ENCODE measurements at places on chromosomes 6 and 20.

DNA sequence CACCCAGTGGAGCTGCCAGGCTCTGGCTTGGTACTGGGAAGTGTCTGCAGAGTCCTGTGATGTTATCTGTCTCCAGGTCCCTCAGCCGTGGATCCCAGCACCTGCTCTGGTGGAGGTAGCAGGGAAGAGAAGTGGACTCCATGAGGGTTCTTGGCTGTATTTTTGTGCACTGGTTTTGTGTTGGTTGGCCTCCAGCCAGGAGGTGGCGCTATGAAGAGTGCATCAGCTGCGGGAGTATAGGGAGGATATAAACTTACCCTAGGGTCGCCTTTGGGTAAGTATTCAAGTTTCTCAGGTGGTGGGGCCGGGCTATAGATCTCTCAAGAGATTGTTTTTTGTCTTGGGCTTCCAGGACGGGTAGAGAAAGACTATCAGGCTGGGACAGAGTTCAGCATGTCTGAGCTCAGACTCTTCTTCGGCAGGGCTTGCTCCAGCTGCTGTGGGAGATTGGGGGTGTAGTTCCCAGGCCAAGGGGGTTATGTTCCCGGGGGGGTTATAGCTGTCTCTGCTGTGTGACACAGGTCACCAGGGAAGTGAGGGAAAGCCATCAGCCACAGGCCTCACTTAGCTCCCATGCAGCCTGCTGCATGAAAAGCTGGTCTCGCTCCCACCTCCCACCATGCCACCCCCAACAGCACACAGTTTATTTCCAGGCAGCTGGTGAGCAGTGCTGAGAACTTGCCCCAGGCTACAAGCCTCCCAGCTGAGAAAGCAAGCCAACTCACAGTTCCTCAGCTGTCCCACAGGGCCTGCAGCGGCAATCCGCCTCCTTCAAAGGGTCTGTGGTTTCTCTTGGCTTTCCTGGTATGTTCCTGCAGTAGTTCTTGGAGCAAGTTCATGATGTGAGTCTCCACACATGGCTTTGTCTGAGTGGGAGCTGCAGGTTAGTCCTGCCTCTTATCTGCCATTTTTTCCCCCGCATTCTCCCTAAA lies 115.7 kb downstream of the AIG1 start:
- DNase-seq, result no peak

- DNase-seq, result no peak
Measured at GRCh38 chr6:116221911-116222310, 32.0 kb downstream of the TSPYL4 start.

DNA sequence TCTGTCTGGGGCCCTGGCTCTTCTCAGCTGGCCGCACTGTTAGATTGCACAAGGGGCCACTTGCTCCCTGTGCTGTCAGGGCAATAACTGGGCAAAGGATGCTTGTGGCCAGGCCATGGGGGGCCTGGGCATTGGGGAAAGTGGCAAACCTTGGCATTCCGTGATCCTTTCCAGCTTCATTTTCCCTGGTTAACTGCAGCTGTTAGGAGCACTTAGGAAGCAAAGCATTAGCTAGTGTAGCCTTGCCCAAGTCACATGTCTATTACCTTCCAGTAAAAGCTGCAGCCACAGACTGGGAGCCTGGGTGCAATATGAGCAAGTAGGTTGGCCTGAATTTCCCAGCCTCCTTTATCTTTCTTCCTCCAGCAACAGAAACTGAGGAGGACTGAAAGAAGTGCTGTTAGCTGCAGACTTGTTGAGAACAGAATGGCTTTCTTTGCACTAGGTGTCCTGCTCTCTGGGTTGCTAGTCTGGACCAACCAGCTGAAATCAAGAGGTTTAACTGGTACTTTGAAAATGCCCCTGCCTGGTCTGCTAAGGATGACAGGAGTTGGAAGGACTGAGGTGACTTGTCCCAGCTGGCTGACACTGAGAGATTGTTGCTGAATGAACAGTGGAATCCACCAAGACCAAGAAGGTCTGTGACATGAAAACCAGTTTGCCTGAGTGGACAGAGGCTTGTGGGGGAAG lies 312.3 kb upstream of the SUPT3H start:
- no peak for DNase-seq

DNA sequence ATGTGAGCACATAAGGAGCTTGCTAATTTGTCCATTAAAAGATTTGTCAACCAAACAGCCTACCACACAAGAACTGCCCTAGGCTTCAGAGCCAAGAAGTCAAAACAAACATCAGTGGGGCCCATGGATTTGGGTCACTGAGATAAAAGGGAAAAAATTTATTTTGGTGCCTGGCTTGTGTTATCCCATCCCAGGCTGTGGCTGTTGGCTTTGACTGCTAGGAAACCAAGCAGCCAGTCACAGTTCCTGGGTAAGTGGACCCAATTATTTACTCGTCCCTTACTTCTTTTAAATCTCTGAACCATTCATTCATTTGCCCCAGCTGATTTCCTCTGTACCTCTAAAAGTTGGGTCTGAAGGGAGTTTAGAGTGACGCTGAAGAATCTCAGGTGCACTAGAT lies 41.3 kb downstream of the EDN1 start:
- DNase-seq, result no peak

GRCh38 chr6:170137176-170137891 lies 153.5 kb downstream of the DLL1 start:
- DNase-seq, result no peak

DNA sequence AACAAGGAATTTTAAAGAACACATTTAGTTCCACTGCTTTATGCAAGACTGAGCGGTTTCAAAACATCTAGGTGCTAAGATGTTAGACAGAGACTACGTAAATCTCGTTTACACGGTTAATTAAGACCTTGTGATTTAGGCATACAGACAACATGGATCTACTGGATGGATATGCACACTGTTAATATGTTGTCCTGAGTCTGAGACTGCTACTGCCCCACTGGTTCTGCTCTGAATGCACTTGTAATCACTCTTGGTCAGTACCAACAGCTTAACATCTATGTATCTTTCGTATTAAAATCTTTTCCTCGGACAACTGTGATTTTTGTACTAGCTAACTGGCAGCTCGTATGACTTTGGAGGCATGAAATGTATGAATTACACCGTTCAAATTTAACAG lies 3.1 kb downstream of the MAN1A1 start:
- DNase-seq, result no peak

GRCh38 chr6:25498505-25498904 lies 153.5 kb upstream of the SCGN start:
- DNase-seq, result no peak

DNA sequence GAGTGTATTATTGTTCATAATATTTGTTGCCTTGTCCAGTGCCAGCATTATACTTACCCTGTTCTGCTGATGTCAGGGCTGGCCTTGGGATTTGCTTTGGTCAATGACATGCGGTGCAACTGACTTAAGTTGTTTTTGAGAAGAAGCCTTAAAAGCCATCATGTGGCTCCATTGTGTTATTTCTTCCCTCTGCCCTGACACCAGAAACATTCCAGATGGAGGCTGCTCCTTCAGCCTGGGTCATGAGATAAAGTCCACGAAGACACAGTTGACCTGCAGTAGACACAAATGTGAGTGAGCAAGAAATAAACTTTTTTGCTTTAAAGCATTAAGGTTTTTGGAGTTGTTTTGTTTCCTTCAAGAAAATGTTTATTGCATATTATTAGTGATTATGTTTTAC lies 7.5 kb upstream of the HINT3 start:
- DNase-seq, result no peak

DNA sequence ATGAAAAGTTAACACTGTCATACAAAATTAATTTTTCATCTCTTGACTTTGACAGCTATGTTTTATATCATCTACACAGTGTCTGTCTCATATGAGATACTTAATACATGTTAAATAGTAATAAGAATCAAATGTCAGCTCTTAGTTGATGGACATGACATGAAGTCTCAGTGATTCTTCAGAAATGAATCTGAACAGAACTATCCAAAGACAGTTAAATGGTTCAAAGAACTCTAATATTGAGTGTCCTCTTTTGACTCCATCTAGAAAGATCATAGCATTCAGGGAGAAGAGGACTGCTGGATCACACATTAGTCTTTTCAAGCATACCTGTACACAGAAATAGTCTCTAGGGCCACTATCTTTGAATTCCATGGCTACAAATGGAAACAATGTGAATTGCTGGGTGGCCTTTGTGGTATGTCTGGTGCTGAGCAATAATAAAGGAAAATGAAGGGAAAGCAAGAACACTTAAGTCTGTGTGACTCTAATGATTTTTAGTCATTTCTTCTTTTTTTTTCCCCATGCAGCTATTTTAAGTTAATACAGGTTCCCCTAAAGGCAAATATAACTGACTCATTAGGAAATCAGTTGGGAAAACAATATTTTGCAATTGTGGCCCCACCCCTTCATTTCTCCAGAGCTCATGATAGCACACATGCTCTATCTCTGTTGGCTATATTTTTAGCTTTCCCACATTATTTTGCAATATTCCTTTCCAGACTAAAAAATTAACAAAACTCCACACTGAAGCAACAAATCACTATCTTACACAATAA lies 367.5 kb downstream of the GRIK2 start:
- DNase-seq, result no peak

DNA sequence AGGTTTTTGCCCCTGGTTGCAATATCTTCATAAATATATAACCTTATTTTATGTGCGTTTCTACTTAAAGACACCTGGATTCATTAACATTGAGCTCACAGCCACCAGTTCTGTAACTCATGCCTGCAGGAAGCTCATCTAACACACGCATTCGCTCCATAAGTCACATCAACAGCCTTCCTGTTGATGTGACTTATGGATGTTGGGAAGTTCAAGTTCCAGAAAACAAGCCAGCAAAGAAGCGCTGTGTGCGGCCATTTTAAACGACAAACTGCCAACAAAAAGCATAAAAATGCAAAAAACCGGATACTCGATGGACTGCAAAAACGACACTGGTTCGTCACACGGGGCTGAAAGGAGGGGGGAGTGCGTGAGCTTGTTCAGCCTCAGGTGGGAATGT lies 77.9 kb upstream of the NFATC2 start:
- no peak for DNase-seq

GRCh38 chr6:144265390-144265789 lies 19.7 kb upstream of the UTRN start:
- DNase-seq, result no peak

DNA sequence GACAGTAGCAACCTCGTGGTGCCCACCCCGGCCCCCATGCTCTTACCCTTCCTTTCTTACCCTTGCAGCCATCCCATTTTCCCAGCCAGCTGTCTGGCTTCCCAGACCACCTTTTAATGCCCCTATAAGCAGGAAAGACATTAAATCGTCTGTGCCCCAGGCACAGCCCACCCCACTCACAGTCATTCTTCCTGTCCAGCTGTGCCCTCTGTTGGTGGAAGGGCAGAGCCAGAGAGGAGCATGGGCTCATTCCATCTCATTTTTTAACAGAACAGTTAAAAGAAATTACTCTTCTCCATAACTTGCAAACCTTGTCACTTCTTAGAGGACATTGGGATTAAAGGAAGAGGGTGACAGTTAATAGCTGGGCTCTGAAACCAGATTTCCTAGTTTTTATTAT lies 240.5 kb downstream of the NRN1 start:
- no peak for DNase-seq

DNA sequence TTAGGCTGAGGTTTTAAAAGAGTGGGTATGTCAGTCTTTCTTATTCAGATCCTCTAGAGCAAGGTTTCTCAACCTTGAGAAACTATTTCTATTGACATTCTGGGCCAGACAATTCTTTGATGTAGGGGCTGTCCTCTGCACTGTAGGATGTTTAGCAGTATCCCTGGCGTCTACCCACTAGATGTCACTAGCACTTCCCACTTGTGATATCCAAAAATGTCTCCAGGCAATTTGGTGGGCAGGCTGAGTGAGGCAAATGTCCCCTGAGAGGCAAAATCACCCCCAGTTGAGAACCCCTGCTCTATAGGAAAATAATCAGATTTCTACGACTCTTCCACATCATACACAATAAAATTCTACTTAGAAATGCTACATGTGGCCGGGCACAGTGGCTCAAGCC lies 7.7 kb upstream of the ZKSCAN8 start:
- DNase-seq, result no peak

Data from T follicular helper cell (primary cell).